ENCODE measurements at places on chromosomes 13 and 19.

DNA sequence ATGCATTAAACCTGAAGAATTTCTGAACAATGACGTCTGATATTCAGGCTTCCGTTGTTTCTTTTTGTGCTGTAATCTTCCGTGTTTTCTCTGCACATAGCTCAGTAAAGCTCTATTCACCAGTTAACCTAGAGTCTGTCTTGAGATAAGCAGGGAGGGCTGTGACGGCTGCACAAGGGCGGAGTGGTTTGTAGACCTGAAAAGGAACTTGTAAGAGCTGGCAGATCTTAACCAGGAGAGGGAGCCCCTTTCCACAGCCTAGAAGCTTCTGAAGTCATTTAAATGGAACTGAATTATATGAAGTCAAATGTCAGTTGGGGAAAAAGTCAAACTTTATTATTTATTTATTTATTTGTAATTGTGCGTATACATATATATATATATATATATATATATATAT, 27.5 kb downstream of the DPRX start:
- peak; percentile 45 for DNase-seq

DNA sequence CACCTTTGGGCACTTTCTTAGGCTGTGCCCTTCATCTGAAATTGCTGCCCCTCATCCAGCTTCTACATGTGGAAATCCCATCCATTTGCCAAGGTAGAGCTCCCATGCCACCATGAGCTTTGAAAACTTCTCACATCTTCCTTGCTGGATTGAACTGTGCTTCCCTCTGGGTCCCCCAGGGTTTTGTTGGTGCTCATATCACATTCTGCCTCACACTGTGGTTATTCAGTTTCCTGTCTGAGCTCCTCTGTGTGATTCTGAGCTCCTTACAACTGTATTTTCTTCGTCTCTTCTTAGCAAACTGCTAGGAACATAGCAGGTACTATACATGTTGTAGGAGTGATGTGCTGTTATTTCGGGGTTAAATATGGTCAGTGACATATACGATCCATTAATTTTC, 74.9 kb upstream of the KL start:
- no peak for DNase-seq

GRCh38 chr19:39481676-39482075, 1.0 kb downstream of the TIMM50 start:
- DNase-seq: no peak

GRCh38 chr19:1220477-1220930, 14.9 kb downstream of the STK11 start:
- DNase-seq: no peak

GRCh38 chr13:34352958-34353357, 535.0 kb downstream of the RFC3 start:
- no peak for DNase-seq

DNA sequence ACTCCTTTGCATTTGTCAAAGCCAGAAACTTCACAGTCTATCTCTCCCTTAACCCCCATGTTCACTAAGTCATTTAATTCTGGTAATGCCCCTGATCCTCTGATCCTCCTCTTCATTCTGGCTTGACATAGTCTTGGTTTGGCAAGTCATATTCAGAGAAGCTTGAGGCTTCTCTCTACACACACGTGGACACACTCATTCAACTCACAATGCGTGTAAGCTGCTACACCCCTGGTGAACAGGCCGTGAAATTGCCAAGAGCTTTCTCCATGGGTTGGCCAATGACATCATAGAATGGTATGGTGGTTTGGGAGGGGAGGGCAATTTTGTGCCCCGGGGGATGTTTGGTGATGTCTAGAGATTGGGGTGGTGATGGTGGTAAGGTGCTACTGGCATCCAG, 47.9 kb upstream of the FLT1 start:
- no peak for DNase-seq

GRCh38 chr19:16191216-16191908, 6.2 kb downstream of the FAM32A start:
- no peak for DNase-seq

- DNase-seq: no peak
Measured at GRCh38 chr13:21055016-21055415, 6.4 kb downstream of the LATS2 start.

DNA sequence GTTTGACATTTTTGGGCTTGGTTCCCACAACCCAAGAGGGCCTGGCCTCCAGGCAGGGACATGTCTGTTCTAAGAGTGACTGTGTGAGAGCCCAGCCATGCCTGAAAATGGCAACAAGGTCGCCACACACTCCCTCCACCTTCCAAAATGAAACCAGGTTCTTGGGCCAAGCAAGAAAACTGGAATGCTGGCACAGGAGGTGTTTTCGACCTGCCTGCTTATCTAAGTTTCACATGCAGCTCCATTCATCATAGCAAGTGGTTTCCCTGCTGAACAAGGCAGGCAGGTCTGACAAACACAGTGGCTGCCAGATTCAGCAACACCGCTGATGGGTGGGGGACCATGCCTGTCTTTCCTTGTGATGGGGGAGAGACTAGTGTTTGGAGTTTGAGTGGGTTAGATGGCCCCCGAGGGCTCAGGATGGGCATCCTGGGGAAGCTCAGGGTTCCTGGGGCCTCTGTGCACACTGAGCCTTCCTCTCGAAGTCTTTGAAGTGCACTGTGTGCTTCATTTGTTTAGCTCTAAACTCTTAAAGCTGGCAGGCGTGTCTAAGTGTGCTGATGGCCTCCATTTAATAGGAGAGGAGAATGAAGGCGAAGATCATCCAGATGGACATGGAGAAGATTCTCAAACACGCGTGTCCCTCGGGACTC, 17.9 kb upstream of the GAS6 start:
- DNase-seq: no peak

DNA sequence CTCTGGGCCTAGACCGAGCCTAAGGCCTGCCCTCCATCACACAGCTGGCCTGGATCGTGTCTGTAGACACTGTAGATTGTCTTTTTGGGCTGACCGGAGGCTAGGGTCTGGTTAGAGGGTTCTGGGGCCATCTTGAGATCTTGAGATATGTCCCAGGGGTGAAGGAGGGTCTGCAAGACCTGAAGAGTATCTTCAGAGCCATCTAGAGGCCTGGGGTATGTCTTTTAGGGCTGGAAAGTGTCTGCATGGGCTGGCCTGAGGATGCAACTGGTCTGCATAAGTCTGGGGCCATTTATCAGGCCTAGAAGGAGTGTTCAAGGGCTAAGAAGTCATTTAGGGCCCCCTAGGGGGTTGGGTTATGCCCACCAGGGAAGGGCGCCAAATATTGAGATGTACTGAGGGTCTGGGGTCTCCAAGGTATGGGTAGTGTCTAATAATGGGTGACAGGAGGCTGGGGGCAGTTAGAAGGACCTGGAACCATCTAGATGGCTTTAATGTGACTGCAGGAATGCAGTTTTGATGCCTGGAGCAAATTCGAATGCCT, 555 bp downstream of the SCAF1 start:
- DNase-seq: no peak

GRCh38 chr13:105962080-105962479, 573.4 kb downstream of the EFNB2 start:
- no peak for DNase-seq

GRCh38 chr19:40523322-40524047, 53.2 kb upstream of the SHKBP1 start:
- peak; percentile 65 for DNase-seq

GRCh38 chr19:17610384-17610783, 54.9 kb downstream of the COLGALT1 start:
- DNase-seq: no peak

GRCh38 chr19:3409346-3410064, 43.1 kb downstream of the NFIC start:
- DNase-seq: no peak

DNA sequence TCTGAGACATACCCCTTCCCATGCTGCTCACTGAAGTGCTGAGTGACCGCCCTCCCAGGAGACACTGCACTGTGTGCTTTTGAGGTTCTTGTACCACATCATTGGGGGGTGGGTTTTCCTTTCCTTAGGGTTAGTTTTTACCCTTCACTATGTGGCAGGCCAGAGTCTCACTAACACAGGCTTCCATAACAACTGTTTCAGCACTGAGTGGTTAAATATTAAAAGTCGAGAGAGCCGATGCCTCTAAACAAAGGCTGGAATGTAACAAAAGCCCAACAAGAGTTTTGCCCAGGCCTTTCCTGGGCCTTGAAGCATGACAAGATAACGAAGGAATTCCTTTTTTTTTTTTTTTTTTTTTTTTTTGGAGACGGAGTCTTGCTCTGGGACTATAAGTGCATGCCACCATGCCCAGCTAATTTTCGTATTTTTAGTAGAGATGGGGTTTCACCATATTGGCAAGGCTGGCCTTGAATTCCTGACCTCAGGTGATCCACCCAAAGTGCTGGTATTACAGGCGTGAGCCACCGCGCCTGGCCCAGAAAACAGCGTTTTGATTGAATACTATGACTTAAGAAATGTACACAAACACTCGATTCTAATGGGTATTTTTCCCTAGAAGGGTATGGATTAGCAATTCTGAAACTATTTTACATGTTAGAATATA, 46.5 kb downstream of the ZNF823 start:
- DNase-seq: no peak

DNA sequence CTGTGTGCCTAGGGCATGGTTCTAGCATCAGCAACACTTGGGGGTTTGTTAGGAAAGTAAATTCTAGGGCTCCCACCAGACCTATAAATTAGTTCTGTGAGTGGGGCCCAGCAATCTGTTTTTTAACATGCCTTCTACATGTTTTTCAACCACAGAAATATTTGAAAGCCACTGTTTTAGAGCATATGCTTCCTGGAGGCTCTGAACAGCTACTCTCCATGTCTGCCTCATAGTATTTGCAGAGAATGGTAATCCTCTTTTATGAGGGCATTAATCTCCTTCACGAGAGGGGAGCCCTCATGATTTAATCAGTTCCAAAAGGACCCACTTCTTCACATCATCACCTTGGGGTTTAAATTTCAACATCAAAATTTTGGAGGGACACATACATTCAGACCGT, 6.0 kb downstream of the SPATA13 start:
- DNase-seq: no peak

DNA sequence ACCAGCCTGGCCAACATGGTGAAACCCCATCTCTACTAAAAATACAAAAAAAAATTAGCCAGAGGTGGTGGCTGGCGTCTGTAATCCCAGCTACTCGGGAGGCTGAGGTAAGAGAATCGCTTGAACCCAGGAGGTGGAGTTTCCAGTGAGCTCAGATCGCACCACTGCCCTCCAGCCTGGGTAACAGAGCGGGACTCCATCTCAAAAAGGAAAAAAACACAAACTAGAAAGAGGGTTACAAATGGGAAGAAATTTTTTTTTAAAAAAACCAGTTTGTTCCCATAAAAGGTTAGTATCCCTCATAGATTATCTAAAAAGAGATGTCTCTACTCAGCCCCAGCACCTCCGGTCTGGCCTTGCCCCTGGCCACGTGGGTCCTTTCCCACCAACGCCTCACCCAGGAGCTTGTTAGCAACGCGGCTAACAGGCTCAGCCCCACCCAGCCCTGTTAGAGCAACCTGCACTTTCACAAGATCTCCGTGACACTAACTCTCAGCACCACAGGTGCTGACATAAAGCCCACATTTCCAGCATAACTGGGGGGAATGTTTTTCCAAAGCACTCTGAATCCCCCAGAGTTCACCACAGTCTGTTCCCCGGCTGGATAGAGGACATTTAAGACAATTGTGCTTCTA, 4.3 kb downstream of the DMKN start:
- DNase-seq: no peak

GRCh38 chr19:31312009-31312676, 37.1 kb downstream of the TSHZ3 start:
- DNase-seq: no peak
